Activated CD8-positive, alpha-beta memory T cell treated with anti-CD3 and anti-CD28 coated beads, Interleukin-2, amount 10 ng/mL, durations not matched to agents 7 days and 5 days (primary cell): ENCODE measurements at places on chromosomes 5 and 9.

GRCh38 chr9:86555661-86556060, 201.5 kb upstream of the TUT7 start:
- no peak for DNase-seq

DNA sequence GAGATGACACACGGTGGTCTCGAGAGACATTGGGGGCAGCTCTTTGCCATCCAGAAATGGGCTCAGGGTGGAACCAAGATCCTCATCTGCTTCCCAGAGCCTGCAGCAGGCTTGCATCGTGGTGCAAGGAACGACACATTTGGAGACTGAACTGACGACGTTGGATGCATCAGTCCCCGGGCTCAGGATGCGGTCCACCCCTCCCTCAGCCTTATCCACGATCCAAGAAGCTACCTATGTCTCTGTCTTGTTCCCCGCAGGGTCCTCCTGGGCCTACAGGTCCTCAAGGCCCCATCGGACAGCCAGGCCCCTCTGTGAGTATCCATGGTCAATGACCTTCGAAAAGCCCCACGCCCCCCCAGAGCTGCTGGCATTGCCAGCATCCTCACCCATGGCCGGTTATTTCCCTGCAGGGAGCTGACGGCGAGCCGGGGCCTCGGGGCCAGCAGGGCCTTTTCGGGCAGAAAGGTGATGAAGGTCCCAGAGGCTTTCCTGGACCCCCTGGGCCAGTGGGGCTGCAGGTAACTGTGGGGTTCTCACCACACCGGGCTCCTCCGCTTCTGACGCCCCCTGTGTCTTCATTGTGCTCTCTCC, 69.4 kb upstream of the FCN2 start:
- no peak for DNase-seq

- DNase-seq, result no peak
Observed at GRCh38 chr5:2519153-2519552, 232.3 kb downstream of the IRX2 start.

- DNase-seq, result no peak
Observed at GRCh38 chr5:153749960-153750359, 259.5 kb downstream of the GRIA1 start.

DNA sequence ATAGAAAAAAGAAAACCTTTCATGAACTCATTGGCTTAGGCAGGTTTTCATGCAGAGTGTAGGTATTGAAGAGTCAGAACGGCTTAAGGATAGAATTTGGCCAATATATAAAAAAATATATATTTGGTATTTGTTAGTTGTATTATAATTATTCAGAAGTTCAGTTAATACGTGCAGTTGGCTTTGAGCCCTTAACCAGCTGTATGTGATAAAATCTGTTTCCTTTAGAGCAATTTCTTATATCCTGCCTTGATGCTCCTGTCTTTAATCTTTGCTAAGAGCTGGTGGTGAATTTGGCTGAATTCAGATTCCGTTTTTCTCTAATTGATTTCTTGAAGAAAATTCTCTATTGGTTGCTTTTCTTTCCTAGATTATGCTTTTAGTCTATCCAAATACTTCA, 3.7 kb downstream of the ANXA1 start:
- no peak for DNase-seq

- no peak for DNase-seq
Observed at GRCh38 chr5:90555666-90556065, 2.9 kb upstream of the ADGRV1 start.

GRCh38 chr5:138932171-138932810, 57.2 kb upstream of the LRRTM2 start:
- DNase-seq, result no peak

- no peak for DNase-seq
Observed at GRCh38 chr5:169064093-169064492, 236.8 kb downstream of the SLIT3 start.

- no peak for DNase-seq
Observed at GRCh38 chr5:131019111-131019510, 145.9 kb downstream of the HINT1 start.

DNA sequence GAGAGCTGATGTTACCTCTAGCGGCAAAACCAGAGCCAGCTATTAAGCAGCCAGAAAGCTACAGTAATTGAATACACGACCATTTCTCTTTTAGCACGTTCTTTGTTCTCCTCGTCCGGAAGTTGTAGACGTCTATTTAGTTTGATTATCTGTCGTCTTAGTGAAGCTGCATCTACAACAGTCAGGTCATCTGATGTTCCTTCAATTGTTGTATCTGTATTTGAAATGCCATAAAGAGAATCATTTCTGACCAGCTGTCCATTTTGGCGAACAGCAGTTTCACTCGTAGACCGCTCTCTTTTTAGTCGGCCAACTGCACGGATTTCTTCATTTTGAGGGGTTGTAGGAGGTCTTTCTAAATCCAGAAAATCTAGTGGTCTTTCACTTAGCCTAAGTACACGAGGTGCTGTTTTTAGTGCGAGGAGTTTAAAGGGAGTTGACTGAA, 12.6 kb downstream of the PDE6A start:
- DNase-seq, result no peak

DNA sequence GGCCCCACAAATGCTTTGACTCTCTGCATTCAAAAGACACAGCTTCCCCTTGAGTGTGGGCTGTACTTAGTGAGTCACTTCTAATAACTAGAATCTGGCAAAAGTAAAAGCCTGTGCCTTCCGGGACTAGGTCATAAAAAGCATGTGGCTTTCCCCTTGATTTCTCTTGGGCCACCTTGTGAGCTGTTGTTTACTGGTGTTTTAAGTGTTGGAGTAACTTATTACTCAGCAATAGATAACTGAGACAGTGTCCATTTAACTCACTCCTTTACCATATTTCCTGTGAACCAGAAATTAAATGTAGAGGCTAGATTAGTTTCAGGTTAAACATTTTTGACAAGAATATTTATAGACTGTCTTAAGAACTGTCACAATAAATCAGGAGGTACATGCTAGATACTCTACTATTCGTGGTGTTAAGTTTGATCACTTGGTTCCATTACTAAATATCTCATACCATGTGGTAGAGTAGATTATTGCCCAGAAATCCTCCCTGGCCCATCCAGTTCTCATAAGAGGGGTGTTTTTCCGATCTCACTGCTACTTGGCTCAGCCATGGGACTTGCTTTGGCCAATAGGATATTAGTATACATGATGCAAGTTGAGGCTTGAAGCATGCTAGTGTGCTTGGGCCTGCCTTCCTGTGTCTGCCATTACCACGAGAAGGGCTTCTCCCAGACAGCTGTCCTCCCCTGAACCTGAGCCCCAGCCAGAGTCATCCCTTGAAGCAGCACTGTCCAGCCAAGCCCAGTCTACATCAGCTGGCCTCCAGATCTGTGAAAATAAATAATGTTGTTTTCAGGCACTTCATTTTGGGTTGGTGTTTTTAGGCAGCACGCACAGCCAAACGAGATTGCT, 10.4 kb upstream of the CMBL start:
- no peak for DNase-seq

DNA sequence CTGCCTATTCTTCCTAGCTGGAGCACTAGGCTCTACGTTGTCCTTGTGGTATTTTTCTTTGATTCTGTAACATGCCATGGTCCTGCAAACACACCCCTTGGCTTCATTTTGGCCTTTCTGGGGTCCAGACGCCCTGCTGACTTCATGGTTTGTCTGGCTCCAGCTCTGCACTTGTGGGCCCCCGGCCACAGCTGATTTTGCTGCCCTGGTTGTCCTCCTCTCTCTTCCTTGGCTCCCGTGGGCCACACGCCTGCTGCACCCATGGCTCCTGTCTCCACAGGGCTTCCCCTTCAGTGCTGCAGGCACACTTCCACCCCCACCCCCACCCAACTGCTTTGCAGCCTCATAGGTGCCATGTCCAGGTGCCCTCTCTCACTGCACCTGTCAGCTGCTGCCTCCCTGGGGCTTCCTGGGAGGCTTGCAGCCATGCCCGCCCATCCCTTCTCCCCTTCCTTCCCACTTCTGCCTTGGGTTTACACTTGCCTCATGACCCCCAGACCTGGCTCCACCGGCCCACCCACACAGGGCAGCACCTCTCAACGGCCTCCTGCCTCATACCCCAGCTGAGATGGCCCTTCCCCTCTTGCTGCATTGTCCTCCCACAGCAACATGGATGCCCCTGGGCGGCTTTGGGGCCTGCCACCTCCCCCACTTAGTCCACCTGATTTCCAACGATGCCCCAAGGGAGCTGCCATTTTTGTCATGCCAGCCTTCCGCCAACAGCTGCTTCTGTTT, 25.6 kb downstream of the SLC6A3 start:
- DNase-seq, result no peak

DNA sequence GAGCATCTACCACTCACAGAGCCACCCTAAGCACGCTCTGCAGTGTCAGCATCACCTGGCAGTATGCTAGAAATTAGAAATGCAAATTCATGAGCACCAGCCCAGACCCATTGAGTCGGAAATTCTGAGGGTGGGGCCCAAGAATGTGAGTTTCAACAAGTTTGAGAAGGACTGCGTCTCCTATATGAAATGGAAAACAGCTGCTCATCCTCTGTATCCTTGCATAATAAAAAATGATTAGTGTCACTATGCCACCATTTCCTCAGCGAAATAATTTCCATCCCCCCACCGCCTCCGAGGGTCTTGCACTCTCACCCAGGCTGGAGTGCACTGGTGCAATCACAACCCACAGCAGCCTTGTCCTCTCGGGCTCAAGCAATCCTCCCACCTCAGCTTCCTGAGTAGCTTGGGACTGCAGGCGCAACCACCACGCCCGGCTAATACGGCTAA, 1.3 kb upstream of the IQGAP2 start:
- DNase-seq, result peak; percentile 47

- DNase-seq, result no peak
Observed at GRCh38 chr5:1347571-1347970, 2.7 kb upstream of the CLPTM1L start.

DNA sequence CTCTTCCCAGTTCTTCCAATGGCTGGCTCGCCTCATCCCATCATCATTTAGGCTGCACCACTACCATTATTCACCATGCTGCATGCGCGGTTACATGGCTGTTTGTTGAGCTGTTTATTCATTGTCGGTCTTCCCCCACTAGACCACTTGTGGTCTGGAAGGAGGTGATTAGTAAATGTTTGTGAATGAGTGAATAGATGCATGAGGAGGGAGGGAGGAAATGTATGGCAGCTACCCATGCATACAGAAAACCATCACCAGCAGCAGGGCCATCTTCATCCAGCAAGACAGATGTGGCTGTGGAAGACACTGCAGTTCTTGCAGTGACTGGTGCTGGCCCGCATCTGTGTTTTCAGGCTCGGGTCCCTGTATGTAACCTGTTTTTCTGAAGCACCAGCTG, 113.3 kb upstream of the SAP30L start:
- DNase-seq, result no peak
